ENCODE measurements at places on chromosomes 11 and 22.

GRCh38 chr11:36890121-36890679 is 292.2 kb upstream of the RAG2 start:
- DNase-seq: no peak

DNA sequence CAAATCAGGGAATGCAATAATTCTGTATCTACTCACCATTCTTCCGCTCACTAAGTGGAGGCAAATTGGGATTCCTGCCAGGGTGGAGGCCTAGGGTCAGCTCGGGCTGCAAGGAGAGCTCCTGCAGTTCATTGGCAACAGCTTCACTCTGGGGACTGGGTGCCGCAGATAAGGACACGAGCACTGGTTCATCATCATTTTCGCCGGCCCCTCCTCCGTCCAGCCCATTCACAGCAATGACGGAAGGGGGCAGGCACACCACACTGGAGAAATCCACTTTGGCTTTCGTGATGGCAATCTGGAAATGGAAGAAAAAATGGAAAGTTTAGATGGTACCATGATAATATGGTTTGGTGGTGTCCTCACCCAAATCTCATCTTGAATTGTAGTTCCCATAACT is 84.4 kb downstream of the MRTFA start:
- no peak for DNase-seq

- no peak for DNase-seq
Observed at GRCh38 chr11:10441652-10442503, 13.2 kb upstream of the AMPD3 start.

DNA sequence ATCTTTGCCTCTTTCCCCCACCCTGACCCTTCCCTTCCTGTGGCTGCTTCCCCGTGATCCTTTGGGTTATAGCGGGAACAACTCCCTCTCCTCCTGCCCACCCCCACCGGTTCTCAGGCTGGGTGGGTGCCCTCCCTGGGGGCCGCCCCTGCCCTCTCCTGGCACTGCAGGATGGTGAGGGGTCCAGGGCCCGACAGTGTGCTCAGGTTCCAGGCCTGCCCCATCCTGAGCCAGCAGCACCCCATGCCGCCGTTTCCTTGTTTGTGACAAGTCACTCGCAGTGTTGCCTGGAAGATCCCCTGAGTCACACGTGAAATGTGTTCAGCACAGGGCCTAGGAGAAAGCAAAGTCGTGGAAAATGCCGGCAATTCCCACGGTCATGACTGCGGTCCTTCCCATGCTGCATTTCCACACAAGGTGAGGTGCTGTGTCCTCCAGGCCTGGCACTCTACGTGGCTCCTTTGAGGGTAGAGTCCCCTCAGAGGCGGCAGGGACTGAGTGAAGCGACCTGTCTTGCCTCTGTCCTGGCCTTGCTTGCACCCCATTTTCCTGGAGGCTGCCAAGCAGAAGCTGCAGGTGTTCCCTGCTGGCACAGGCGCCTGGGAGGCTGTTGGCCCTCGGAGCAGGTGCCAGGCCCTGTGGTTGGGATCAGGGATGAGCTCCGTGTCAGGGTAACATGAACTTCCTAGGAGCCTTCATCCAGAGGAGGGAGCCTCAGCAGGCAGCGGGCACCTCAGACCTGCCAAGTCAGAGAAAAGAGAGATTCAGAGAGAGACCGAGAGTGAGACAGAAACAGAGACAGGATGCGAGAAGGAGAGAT is 80.5 kb upstream of the LINC01488 start:
- no peak for DNase-seq

DNA sequence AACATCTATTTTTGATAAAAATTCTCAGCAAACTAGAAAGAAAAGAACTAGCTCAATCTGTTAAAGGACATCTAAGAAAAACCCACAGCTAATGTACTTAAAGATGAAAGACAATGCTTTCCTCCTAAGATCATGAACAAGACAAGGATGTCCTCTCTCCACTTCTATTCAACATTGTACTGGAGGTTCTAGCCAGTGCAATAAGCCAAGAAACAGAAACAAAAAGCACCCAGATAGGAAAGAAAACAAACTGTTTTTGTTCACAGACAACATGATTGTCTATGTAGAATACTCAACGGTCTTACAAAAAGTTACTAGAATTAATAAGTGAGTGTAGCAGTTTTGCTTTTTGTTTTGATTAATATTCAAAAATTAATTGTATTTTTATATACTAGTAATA is 7.8 kb downstream of the CD3D start:
- no peak for DNase-seq

- no peak for DNase-seq
Observed at GRCh38 chr11:19499999-19500398, 212.6 kb upstream of the NAV2 start.

GRCh38 chr11:71385091-71385490 is 63.1 kb downstream of the DHCR7 start:
- no peak for DNase-seq

DNA sequence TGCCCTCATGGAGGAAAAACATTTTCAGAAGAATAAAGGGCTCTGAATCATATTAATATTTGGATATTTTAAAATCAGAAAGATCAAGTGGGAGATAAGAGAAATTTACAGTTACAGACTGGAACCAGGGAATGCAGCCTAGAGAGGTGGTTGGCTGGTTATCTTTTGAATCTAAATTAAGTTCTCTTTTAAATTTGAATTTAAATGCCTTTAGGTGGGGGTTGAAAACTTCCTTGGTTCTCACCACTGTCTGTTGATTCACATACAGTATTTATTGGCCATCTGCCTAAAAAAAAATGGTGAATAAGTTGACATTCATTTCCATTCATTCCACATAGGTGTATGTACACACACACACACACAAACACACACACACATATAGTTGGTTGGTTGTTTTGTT is 35.7 kb upstream of the PTPRJ start:
- no peak for DNase-seq

- no peak for DNase-seq
Observed at GRCh38 chr11:62865635-62866034, 15.1 kb upstream of the SLC3A2 start.

DNA sequence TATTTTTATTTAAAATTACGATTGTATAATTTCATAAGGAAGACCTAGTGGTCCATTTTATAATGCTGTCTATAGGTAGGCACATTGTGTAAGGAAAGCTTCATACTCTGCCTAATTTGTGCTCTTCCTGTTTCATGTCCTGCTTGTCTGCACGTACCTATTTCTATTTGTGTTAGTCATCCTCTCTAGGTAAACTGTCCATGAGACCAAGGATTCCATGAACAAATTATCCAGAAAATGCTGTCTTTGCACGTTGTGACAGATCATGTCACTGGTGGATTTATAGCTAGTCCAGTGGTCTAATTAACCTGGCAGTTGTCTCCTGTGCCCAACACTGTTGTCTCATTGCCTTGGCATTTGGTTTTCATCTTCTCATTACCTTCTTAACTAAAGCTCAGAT is 44.7 kb downstream of the DNAJC24 start:
- DNase-seq: no peak

DNA sequence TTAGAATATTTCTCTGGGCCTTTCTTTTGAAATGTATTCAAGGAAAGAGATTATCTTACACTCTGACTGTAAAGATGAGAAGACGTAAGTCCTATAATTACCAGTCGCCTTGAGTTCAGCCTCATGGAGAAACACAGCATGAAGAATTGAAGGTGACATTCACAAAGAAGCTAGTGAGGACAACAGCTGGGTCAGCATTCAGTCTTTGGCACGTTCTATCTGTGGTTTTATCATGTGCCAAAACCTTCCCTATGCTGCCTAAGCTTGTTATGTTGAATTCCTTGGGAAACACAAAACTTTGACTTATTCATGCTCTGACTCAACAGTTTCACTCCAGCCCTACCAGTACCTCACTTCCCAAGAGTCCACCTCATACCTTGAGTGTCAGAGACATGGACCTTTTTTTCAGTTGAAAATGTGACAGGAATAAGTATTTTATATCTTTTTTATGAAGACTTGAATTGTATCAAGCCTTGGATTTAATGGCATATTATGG is 198.8 kb upstream of the KIRREL3 start:
- no peak for DNase-seq

DNA sequence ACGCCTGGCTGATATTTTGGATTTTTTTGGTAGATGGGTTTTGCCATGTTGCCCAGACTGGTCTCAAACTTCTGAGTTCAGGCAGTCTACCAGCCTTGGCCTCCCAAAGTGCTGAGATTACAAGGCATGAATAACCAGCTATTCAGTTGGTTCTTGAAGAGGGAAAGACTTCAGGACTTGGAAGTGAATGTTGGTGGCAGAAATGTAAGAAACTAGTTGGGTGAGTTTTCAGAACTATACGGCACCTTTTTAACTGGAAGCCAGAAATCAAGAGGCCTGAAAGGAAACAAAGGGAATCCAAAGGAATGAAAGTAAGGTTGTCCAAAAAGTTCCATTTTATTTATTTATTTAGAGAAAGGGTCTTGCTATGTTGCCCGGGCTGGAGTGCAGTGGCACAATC is 2.9 kb downstream of the POGLUT3 start:
- DNase-seq: no peak

GRCh38 chr11:15688351-15688792 is 573.6 kb downstream of the INSC start:
- no peak for DNase-seq

- no peak for DNase-seq
Observed at GRCh38 chr11:28092786-28093185, 15.2 kb downstream of the KIF18A start.

DNA sequence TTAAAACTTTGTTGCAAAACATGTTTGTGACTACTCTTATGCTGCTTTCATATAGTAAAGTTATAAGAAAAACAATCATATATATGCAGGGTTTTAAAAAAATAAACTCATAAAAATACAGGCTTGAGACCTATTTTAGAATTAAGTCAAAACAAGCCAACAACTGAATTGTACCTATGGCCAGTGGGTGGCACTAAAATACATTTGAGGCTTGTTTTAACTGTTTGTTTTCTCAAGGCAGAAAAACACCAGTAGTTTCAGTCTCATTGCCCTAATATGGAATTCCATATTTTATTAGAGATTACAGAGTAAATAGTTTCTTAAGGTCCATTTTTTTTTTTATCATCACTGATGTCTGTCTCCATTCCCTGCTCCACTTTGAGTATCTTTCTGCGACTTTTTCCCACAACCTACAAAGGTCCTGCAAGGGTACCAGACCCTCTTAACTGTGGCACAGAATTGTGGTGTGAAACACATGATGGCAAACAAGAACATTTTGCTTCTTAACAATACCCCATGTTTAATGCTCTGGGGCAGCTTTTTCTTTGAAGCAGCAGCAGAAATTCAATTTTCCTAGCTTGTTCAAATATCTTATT is 8.5 kb upstream of the CCDC89 start:
- DNase-seq: peak; percentile 7

- DNase-seq: no peak
Observed at GRCh38 chr11:20201231-20201630, 41.0 kb upstream of the DBX1 start.

GRCh38 chr11:112235750-112236390 is 9.6 kb downstream of the PTS start:
- no peak for DNase-seq

DNA sequence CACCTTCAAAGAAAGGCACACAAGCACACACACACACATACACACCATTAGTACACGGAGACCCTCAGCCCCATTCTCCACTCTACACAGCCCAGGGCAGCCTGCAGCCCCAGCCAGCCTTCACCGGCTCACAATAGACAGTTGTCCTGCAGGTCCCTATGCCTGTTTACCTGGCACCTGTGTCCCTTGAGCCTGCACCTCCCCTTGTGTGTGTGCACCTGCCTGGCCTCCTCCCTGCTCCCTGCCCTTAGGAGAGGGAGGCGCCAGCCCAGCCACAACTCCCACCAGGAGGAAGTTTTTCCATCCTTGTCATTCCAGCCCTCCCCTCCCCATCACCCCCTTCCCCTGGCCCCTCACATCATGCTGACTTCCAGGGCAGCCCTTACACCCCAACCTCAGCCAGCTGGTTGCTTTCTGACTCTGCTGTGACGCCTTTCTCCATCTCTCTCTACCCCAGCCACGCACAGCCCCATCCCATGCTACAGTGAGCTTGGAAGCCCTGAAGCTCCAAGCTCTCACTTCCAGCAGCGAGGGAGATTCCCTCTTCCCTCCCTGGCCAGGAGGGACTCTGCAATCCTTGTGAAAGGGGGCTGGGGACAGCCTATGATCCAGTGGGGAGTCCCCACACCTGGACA is 4.4 kb downstream of the AHNAK start:
- no peak for DNase-seq

DNA sequence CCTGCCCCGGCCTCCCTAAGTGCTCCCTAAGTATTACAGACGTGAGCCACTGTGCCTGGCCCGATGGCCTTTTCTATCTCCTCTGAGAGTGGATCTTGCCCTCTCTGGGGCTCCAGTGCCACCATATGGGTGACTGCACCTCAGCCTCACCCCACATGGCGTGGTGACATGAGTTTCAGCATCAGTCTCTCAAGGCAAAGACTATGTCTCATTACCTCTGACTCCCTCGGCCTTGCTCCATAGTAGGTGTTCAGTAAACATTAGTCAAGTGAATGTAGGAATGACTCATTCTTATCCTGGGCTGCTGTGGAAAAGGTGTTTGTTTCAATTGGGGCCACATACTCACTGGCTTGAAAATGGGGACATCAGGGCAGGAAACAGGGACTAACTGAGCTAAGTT is 168.8 kb downstream of the GRIK4 start:
- no peak for DNase-seq

GRCh38 chr11:45804761-45805304 is at the start of gene SLC35C1:
TSS of gene SLC35C1 (plus strand) at chr11:45805149. CDS start at chr11:45805802, 653 bp downstream.
- DNase-seq: peak; percentile 97

- DNase-seq: no peak
Observed at GRCh38 chr11:128784059-128784804, 82.9 kb downstream of the KCNJ1 start.

DNA sequence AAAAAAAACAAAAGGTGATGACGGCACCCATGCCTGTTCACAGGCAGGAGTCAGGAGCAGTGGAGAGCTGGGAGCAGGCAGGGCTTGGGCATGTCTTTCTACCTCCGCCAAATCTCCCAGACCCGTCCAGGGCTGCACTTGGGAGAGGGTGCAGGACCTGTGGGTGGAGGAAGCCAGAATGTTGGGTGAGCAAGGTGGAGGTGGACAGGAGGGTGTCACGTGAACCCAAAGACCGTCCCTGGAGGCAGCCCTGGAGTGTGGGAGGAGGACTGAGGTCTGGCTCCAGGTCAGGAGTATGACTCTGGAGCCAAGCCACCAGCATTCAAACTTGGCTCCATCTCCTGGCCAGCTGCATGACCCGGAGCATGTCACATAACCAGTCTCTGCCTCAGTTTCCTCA is 26.6 kb upstream of the RELT start:
- no peak for DNase-seq

- no peak for DNase-seq
Observed at GRCh38 chr11:125202362-125202880, 37.9 kb downstream of the PKNOX2 start.

GRCh38 chr22:38710866-38711265 is 5.1 kb downstream of the GTPBP1 start:
- no peak for DNase-seq

GRCh38 chr11:67262731-67263675 is 3.3 kb upstream of the GRK2 start:
- peak; percentile 75 for DNase-seq

- DNase-seq: no peak
Observed at GRCh38 chr22:46797355-46797754, 34.9 kb downstream of the TBC1D22A start.
